Myocyte (in vitro differentiated cells): ENCODE measurements at places on chromosomes 6 and 20. TPM values are rescaled to one million over a fixed set of nuclear protein-coding genes. Genes with fewer than 3 reads are reported as not detected.

- no peak for DNase-seq
Measured at GRCh38 chr20:13006825-13007224, 1.9 kb upstream of the SPTLC3 start.

DNA sequence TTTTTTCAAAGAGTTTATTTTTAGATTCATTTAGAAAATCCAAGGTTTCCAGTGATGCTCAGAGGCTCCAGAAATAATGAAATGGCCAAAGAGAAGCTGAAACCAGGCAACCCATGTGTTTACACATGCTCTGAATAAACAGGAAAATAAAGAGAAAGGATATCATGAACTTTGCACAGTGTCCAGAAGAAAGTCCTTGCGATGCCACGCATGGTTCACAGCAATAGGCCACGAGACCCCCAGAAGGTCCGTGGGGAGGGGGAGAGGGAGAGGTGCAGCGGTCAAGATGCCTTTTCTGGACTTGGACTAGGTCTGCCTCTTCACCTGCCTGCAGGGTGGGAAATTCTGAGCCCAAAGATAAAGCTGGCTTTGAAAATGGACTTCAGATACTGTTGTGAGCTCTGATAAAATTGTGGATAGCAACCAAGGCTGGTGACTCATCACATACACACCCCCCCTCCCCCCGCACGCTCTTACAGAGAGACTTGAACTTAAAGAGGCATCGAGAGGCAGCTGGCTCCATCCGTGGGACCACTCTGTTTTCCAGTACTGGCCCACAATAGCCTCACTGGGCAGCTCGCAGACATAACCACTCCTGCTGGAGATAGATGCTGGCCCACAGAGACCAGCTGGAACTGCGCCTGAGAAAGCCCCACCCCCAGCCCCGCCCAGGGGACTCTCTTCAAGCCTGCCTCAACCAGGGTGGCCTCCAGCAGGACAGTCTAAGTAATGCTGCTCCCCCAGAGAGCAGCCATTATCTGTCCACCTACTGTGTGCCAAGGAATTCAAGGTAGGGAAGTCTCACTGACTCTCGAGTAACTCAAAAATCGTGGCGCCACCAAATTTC, 21.2 kb upstream of the NFATC2 start:
- DNase-seq = peak; percentile 71

- DNase-seq = no peak
Measured at GRCh38 chr6:122998403-122998975, 2.5 kb downstream of the CLVS2 start.

- no peak for DNase-seq
Measured at GRCh38 chr6:21986703-21987102, 310.1 kb downstream of the PRL start.

The SLC16A10 gene
- total RNA-seq = 1.9 and 5.7 TPM in 2 replicates

The FNDC11 gene
- 0.75 TPM in 1 of 2 replicates, not detected in the other for total RNA-seq
